Stimulated activated CD4-positive, alpha-beta T cell treated with anti-CD3 and anti-CD28 coated beads, Interleukin-1b, Interleukin-23, amount 100 ng/mL, for 1 hour (primary cell): ENCODE measurements at places on chromosomes 6 and 20.

GRCh38 chr6:317448-318144 is 25.3 kb downstream of the DUSP22 start:
- DNase-seq = no peak

GRCh38 chr20:3635346-3635745 is 27.9 kb downstream of the GFRA4 start:
- DNase-seq = no peak

DNA sequence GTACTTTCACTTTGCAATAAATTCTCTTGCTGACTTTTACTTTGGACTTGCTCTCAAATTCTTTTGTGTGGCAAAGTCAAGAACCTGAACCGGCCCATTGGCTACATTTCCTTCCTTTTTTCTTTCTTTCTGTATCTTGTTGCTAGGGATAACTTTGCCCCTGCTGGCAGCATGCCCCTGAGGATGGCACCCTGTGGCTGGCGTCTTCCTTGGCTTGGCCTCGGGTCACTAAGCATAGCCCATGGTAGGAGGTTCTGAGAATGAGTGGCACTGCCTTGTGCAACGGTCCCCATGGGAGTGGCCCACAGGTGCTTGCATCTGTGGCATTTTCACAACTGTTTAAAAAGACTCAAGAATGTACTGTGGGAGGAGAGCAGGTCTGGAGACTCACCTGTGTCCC is 14.0 kb upstream of the HLA-F start:
- no peak for DNase-seq

DNA sequence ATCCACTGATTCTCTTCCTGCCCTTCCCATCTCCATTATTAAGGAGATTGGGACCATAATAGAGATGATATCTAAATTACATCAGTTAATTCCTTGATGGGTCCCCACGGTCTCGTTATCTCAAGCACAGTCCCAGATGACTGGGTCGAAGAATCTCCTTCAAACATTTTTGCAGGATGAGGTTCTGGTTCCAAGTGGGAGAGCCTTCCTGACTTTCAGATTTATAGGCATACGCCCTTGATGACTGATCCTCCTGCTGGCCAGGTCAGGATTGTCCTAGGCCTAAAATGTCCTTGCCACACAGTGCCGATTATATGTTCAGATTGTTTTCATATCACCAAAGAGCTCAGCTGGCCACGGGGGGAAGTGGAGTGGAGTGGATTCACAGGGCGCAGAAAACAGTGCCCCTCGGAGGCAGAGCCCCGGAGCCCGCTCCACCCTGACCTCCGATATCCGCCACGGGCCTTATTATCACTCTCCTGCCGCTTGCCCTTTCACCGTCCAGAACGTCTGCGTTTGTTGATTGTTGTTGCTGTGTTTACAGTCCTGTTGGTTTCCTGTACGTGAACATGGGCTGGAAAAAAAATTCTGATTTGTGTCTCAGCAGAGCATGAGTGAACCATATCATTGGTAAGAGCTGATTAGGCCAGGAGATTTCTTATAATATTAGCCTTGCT is 8.9 kb downstream of the BMP6 start:
- no peak for DNase-seq

DNA sequence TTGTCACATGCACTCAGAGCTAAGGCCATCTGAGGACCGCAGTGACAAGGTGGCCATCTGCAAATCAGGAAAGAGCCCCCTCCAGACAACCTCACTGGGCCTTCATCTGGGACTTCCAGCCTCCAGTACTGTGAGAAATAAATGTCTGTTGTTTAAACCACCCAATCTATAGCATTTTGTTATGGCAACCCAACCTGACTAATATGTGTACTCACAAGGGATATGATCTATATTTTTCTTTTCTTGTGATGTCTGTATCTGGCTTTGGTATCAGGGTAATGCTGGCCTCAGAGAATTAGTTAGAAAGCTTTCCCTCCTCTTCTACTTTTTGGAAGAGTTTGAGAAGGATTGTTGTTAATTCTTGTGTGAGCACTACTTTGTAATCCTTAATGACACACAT is 37.5 kb upstream of the ENTPD6 start:
- DNase-seq = no peak

DNA sequence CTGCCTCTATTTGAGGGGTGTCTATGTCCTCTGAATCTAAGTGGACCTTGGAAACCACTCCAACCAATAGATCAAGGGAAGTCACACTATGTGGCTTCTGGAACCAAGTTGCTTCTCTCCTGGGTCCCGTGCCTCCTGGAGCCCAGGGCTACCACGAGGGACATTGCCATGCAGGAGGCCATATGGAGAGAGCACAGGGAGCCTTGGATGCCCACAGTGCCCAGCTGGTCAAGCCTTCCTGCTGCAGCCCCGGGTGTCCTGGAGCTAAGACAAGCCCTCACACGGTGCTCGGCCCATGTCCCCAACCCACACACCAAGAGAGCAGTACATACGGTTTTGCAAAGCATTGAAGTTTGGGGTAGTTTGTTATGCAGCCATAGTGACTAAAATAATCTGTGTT is 231.6 kb downstream of the SYNDIG1 start:
- DNase-seq = no peak

- DNase-seq = no peak
Observed at GRCh38 chr20:46696791-46697279, 7.6 kb upstream of the TP53RK start.

DNA sequence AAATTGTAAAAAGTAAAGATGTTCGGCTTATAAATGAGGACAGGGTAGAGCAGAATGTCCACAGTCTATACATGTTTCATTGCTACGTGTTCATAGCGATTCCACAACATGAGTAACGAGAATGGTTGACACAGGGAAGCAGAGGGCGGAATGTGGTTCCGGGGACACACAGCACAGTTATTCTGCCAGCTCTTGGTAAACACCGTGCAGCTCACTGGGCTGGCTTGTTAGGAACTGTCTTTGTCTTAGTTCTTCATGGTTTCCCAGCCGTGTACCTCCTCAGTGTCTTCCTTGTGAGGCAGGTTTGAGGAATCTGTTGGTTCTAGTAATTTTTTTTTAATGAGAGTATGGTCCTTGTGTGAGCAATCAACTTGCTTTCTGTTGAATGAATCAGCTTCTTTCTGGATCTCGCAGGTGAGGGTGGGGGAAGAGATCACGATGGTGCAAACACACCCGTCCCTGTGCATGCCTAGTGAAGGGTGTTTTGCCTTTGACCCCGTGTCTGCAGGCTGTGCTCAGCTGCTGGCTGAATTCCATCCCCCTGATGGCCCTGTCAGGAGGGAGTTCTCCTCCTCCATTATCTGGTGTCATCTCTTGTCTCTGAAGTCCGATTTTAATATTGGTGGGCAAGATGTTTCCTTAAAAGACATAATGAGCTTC is 168.2 kb downstream of the SMOC2 start:
- no peak for DNase-seq

GRCh38 chr6:156953479-156954146 is 176.4 kb downstream of the ARID1B start:
- peak; percentile 7 for DNase-seq

- peak; percentile 31 for DNase-seq
Observed at GRCh38 chr6:35804996-35805736, at the start of gene LHFPL5. LHFPL5 (plus strand) TSS chr6:35805352; CDS start chr6:35805671, 319 bp downstream.

DNA sequence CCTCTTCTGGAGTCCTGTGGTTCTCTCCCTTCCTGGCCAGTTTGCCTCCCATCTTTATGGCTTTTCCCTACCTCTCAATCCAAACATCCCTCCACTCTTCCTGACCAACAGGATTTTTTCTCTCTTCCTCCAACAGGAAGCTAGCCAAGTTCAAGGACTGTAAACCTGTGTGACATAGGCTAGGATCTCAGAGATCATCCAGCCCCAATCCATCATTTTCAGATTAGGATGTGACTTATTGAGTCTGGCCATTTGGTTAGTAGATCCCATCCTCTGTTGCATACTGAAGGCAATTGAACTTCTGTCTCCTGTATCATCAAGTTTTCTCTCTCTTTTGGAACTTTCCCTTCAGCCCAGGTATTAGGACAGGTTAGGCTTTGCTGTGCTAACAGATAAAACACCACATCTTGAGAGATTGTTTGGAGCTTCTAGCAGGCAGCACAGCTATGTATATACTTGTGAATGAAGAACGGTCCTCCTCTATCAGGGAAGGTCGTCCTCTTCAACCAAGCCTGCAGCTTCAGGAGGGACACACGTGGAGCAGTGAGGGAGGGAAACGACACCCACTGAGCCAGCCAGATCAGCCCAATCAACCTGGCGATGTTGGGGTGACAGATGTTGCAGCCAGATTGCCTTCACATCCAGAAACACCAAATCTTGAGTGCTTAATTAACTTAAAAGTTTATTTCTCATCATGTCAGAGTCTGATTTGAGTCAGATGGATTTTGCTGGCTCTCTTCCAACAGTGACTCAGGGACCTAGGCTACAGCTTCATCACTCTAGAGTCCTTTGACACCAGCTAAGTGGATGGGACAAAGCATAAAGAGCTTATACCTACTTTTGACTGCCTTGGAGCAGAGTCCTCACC is 106.8 kb downstream of the GJA10 start:
- DNase-seq = no peak

GRCh38 chr20:51156041-51156982 is 133.4 kb upstream of the KCNG1 start:
- no peak for DNase-seq

DNA sequence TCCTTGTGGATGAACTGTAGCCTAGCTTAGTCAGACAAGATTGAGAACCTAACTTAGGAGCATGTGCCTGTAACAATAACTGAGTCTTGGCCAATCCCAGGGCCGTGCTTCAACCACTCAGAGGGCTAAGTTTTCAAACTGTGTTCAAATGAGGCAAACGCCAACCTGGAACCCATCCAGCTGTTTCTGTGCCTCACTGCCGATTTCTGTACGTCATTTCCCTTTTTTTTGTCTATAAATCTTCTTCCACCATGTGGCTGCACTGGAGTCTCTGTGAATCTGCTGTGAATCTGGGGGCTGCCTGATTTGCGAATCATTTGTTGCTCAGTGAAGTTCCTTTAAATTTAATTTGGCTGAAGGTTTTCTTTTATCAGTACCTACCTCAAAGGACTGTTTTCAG is 115.0 kb upstream of the CHD6 start:
- no peak for DNase-seq
